ENCODE measurements at places on chromosomes 6 and 20.

- no peak for DNase-seq
Measured at GRCh38 chr6:4021854-4022695, 56.9 kb downstream of the FAM217A start.

- DNase-seq = no peak
Measured at GRCh38 chr6:38755874-38756273, 40.8 kb downstream of the DNAH8 start.

DNA sequence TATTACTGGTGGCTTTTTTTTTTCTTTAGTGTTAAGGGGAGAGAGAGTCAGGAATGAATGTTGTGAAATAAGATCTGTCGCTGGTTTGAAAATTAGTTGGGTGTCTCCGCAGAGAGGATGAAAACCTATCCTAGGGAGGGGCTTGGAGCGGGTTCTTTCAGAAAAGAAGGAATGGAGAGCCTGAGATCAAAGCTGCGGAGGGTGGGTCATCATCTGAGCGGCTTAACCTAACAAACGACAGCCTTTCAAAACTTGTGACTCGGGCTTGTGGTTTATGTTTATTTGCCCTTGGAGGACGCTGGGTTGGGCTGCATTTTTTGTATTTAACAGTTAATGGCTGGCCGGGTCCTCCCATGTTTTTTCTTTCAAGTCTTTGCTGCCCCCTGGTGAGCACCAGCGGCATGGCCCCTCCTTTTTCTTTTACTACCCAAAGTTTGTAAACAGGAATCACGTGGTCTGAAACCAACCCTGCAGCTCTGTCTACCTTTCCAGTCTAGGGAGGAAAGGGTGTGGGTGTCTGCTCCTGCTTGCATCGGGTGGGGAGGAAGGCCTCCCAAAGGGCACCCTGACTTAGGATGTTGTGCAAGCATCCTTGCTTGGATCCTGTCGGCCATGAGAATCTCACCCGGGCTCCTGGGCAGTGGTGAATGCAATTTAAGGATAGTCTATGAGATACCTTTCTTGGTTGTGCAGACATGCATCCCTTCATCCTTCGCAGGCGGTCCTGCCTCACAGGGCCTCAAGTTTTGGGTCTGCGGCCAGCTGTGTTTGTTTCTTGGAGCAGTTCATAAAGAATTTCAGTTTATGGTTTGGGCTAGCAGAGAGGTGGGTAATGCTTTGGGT, 2.2 kb downstream of the PIM1 start:
- peak; percentile 95 for DNase-seq

GRCh38 chr20:62202083-62202395, 18.0 kb downstream of the HRH3 start:
- no peak for DNase-seq

- DNase-seq = no peak
Measured at GRCh38 chr6:125930765-125931418, 25.7 kb upstream of the HINT3 start.

- DNase-seq = no peak
Measured at GRCh38 chr20:59184880-59185447, 21.3 kb downstream of the ZNF831 start.

- no peak for DNase-seq
Measured at GRCh38 chr6:95923518-95923917, 92.3 kb upstream of the FUT9 start.

DNA sequence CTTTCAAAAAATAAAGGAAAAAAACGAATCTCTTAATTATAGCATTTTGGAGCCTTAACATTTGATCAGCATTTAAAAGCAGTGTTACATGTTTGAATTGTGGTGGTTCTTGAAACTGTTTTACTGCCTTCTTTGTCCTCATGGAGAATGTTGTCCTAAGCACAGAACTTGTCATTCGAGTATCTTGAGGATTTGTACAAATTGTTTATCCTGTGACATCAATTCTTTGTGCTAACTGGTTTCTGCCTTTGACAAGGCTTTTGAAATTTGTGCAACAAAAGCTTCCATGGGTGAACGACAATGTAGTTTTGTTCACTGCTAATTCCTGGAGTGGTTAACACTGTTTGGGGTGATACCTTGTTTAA, 130.8 kb downstream of the SCAF8 start:
- no peak for DNase-seq

DNA sequence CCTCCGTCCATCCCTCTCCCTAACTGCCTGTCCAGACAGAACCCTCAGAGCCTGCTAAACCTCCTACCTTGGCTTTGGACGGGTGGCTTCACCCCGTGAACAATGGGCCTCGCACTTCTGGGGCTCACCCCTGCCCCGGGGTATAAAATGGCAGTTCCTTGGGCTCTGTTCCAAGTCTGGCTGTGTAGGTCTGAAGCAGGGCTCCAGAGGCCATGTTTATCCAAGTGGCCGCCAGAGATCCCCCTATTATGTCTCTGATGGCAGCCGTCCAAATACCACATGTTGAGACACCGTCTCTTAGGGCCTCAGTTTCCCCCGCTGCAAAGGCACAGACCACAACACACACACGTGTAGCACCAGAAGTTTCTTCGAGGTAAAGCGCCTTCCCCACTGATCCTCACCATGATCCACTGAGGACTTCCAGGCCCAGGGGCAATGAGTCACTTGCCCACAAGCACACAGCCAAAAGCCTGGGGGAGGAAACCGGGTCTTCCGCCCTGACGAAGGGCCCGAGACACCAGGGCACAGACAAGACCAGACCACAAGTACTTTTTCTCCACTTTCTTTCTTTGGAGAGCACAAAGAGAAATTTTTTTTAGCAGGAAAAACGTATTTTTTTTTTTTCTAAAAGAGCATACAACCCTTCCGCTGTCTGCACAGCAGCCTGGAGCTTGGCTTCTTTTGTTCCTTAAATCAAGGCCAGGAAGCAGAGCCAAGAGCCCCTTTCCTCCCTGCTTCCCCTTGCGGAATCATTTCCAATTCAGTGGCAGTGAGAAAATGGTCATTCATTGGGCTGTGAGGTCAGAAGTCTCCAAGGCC, 11.8 kb downstream of the CPNE5 start:
- no peak for DNase-seq

- no peak for DNase-seq
Measured at GRCh38 chr6:113779656-113780055, 77.5 kb upstream of the MARCKS start.

DNA sequence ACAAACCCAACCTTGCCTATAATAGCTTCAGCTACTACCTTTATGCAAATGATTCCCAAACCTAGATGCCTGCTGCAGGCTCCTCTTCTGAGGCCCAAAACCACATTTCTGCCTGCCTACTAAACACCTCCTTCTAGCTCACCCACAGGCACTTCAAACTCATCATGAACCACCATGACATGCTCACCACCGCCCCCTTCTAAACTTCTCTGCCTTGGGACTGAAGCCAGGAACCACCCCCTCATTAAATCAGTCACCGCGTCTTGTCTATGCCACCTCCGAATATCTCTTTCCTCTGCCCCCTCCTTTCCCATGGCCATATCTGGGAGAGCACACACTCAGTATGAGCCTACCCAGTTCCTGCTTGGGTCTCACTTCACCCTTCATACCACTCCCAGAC, 101.2 kb downstream of the SNAP25 start:
- DNase-seq = no peak

DNA sequence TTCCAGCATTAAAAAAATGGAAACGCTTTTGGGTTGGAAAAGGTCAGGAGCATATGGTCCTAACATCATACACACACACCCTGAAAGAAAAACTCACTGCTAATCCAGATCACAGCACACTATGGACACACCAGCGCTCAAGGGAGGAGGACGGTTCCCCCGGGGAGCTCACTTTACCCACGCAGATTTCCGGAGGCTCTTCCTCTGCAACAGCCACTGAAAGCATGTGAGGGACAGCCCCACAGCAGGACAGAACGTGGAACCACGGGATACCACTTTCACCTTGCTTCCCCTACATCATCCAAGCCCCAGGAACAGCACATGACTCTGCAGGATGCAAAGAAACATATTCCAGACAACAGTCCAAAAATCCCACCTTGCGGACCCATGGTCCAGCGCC, 13.2 kb downstream of the SNHG17 start:
- DNase-seq = no peak

DNA sequence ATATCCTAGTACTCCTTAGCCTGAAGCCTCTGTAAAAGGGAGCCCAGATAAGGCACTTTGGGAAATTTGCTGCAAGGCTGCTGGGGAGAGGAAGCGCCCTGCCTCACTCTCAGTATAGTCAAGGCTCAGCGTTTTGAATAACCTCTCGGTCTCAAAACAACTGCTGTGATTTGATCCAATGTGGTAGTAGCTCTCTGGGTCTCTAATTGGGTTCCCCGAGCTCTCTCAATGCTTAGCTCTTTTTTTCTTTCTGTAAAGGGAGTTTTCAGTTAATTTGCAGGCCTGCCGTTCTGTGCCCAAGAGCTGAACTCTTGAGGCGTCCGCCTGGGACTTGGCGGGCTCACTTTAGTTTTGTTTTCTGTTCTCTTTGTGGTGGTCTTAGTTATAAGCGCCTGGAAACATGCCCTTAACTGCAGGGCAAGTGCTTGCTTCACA, 41.2 kb downstream of the ZHX3 start:
- DNase-seq = no peak

- no peak for DNase-seq
Measured at GRCh38 chr20:56566621-56567020, 33.6 kb downstream of the FAM209B start.

DNA sequence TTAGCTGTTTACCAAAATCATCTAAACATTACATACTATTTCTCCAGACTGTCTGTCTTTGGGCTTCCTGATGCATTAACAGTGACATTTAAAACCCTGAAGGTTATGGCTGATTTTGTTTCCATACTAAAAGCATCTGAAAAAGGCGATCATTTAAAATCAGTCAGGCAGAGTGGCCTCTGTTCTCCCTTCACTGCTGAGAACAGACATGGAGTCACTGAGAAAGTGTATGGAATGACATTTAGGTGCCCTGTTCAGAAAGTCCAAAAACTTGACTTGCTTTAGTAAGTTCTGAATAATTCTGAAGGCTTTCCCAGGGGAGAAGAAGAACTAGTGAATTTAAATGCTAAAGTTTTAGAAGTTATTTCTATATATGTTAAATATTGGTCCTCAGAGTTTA, 83.0 kb downstream of the MAP7 start:
- DNase-seq = no peak

DNA sequence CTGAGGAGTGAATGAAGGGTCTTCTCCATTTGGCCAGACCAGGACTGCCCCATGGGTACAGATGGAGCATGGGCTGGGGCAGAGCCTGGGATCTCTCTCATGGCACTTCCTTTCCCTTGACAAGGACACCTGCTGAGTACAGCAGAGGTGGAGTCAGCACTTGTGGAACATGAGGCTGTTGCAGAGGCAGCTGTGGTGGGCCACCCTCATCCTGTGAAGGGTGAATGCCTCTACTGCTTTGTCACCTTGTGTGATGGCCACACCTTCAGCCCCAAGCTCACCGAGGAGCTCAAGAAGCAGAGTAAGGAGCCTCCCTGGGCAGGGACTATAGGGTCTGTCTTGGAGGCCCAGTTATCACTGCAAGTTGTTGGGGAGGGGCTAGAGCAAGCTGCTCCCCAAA, 29.6 kb downstream of the GSS start:
- DNase-seq = no peak

- DNase-seq = no peak
Measured at GRCh38 chr20:17287503-17287902, 60.7 kb downstream of the PCSK2 start.

GRCh38 chr6:134373282-134373922, 55.5 kb upstream of the SGK1 start:
- peak; percentile 46 for DNase-seq

DNA sequence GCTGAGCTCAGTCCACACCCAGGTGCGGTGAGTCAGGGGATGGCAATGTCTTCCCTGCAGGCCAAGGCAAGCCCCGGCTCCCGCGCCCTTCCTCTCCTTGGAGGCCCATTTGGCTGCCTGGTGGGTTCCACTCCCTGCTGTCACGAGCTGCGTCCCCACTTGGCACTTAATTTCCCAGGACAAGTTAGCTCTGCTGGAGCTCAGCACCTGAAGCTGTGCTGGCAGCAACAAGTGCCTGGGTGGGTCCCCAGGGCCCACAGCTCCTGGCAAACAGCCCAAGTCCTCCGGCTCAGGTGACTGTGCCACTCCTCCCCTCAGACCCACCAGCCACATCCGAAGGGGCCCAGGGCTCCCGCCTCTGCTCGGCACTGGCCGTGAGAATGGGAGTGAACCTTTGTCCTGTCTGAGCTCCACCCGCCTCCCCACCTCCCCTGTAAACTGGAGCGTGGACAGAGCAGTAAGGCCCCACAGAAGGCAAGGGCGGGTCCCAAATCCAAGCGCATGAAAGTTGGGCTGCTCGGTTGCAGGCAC, 16.9 kb downstream of the LAMA5 start:
- peak; percentile 71 for DNase-seq
